ENCODE measurements at places on chromosomes 3 and 15.

DNA sequence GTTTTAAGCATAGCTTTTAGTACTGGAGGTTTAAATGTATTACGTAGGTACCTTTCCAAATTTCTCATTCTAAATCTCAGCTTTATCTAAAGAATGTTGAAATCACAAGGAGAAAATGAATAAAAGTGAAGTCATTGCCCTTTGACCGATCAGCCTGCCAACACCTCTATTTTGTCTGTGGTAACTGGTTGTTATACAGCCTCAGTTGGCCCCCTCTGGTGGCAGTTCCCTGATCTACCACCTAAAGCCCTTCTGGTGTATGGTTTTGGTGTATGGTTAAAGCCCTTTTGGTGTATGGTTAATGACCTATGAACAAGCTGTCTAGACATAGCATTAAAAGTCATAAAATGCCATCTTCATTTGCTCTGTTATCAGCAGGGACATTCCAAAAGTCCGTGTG lies 378.2 kb upstream of the AZI2 start:
- DNase-seq: peak; percentile 36

- no peak for DNase-seq
These were observed 176.2 kb downstream of the P3H2 start for GRCh38 chr3:189944285-189945145.

- DNase-seq: no peak
These were observed 29.9 kb upstream of the SPSB4 start for GRCh38 chr3:141021261-141021660.

DNA sequence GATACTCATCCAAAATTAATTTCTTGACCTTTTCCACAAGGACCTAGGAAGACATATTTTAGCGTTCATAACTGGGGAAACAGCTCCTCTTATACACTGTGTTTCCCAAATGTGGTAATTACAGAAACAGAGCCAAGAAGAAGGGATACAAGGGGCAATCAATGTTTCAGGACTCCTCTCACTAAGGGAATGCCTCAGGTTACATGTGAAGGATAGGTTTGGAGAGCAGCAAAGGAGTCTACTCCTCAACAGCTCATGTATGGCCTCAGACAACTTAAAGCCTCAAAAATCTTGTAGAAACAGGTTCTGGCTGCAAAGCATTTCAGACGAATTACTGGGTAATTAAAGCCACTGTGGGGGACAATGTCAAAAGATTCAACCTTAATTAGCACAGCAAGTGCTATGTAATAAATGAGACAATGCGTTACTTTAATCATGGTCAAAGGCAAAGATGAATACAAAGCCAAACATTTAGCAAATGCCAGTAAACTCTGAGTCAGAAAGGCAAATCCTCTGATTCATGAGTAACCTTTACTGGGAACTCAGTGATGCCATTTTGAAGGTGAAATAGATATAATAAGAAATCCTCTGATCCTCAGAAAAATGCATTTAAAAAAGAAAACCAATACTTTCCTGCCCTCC lies 1111.2 kb downstream of the TUSC7 start:
- no peak for DNase-seq

DNA sequence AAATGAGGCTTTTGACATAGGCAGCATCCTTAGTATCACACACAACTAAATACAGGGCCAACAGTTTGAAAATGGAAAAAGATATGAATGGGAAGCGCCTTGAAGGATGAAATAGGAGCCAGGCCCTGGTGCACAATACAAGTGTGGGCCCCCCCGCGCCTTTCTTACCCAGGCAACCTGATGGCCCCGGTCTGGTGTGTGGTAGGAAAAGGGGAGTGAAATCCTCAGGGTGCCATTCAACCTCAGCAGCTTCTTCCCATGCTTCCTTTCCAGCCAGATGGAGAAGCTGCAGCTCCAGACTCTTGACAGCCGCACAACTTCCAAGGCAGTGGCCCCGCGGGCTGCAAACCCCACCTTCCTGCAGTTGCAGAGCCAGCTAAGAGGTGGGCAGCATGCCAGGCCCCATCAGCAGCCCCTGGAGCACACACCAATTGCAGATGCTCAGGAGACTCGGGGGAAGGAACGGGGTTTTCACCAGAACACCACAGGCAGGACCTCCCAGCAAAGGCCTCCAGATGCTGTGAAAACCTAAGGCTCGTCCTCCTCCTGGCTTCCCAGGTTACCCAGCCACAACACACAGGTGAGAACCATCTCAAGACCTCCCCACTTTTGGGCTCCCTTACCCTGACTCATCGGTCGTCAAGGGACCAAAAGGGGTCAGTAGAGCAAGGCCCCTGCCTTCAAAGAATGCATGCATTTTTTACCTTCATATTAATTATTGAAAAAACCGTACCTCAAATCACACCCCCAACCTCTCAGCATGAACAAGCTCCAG lies 101.6 kb downstream of the CPN2 start:
- no peak for DNase-seq

DNA sequence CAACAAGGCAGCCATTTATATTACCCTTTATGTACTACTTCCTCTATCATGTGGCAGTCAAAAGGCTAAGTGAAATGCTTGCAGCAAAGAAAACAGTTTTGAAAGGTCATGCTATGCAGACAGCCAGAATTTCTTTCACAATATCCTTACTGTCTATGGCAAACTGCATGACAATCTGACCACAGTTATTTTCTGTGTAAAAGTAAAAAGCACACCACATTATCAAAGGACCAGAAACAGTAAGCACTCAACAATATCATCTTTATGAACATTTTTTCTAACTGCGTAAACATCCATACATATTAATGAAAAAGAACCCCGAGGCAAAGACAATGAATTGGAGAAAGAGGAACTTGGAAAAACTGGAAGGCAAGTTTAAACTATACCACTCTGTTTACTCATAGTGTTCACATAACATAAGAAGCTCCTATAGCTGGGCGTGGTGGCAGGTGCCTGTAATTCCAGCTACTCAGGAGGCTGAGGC lies 47.9 kb downstream of the PIK3CB start:
- DNase-seq: no peak

GRCh38 chr3:169420429-169420828 lies 243.1 kb downstream of the MECOM start:
- no peak for DNase-seq
